ENCODE measurements at places on chromosomes 11 and 22.

- no peak for DNase-seq
Measured at GRCh38 chr22:21977814-21978213, 4.8 kb downstream of the TOP3B start.

DNA sequence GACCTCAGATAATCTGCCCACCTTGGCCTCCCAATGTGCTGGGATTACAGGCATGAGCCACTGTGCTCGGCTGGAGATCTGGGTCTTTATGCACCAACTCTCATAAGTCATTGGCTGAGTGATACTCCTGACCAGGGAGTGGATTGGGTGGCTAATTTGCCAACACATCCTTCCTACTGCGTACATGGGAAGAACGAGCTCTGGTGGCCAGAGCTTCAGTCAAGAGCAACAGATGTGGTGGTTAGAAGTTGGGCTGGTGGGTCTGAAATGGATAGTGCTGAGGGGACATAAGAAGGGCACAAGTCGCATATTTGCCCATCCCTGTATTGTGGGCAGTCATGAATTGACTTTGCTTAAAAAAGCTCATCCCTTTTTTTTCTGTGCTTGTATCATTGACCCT lies 74.1 kb upstream of the AMPD3 start:
- no peak for DNase-seq

- no peak for DNase-seq
Measured at GRCh38 chr11:124842305-124842704, 22.9 kb upstream of the ROBO3 start.

- peak; percentile 58 for DNase-seq
Measured at GRCh38 chr11:44326615-44327475, 16.9 kb upstream of the ALX4 start.

DNA sequence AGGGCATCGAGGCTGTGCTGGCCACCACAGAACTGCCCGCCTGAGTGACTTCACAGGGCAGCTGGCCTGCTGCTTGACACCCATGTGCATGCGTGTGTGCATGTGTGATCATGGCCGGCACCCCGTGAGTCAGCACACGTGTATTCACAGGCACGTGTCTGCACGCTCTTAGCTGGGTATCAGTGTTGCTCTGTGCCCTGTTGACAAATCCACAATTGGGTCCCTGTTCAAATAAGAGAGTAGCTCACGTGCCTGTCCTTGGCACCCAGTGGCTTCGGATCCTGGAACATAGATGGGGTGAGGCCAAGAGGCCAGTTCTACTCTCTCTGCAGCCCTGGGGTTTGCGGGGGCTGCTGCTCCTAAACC lies 14.0 kb downstream of the B3GAT1 start:
- DNase-seq: peak; percentile 43

DNA sequence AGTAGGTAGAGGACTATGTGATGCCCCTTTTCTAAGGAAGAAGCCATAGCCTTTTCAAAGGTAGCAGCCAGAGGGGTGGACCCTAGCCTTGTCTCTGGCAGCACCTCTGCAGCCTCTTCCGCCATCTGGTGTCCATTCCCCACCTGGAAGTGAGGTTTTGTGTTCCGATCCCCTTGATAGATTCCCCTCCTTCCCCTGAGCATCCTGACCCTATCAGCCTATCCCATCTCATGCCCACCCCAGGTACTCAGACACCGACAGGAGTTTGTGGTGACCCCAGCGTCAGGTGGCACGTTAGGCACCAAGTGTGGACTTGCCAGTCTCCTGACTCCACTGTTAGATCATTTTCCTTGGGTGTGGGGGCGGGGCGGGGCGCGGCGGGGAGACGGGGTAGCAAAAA lies 398 bp upstream of the FAM89B start:
- DNase-seq: peak; percentile 92

- DNase-seq: peak; percentile 59
Measured at GRCh38 chr11:69298267-69299022, 4.5 kb downstream of the MYEOV start.

- no peak for DNase-seq
Measured at GRCh38 chr11:116984589-116984988, 113.6 kb downstream of the SIK3 start.

DNA sequence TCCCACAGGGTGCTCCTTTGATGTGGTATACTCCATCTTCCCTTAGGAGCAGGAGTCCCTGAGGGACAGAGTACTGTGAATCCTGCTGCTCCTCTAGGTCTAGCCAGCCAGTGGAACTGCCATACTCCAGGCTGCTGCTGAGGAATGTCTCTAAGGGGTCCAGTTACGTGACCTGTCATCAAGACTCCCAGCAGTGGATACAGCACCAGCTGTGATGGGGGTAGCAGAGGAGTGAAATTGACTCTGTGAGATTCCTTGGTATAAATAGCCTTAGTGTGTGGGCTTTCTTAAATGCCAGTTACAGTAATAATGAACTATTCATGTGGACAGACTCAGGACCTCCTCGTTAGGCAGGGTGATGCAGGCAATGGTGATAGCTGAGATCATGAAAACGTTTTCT lies 140.4 kb upstream of the LUZP2 start:
- DNase-seq: no peak

- no peak for DNase-seq
Measured at GRCh38 chr22:44019846-44020245, 4.3 kb upstream of the PARVB start.

DNA sequence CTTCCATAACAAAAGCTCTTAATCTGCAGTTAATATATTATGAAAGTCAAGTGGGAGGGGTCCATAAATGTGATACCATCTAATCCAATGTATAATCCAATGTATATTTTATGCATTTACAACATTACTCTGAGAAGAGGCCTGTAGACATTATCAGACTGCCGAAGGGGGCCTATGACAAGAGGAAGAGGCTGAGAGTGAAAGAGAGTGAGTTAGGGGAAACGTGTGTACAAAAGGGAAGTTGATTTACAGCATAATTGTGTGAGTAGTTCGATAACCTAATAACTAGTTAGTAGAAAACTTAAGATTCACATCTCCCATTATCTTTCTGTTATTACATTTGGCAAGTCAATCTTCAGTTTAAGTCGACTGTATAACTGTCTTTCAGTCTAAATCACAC lies 86.6 kb downstream of the DDX10 start:
- DNase-seq: no peak

DNA sequence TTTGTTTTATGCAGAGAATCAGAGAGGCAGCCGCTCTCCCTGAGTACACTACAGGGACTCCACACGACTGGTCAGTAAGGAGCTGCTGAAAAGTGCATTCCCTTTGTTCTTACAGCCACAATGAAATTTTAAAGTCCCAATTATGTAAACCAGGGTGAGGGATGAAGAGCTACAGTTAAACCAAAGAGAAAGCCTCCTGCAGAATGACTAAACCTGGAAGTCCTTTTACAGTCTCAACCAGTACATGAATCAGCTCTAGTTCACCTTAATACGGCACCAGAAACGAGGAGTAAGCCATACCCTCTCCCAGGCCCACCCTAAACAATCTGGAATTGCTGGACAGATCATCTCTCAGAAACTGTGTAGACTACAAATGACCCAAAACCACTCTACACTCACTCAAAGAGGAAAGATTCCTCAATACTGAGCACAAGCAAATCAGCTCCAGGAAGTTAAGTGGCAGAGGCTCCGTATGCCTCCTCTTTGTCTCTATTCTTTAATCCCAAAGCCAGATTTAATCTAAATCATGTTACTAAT lies 113.1 kb downstream of the RBFOX2 start:
- DNase-seq: no peak

GRCh38 chr11:106193956-106194355 lies 116.5 kb downstream of the AASDHPPT start:
- no peak for DNase-seq

GRCh38 chr22:22744412-22745224 lies 100.2 kb downstream of the GGTLC2 start:
- no peak for DNase-seq

GRCh38 chr11:134331354-134332188 lies at the start of gene GLB1L2:
GLB1L2 (plus strand) TSS chr11:134331988; CDS start chr11:134332062, 74 bp downstream.
- DNase-seq: peak; percentile 100

DNA sequence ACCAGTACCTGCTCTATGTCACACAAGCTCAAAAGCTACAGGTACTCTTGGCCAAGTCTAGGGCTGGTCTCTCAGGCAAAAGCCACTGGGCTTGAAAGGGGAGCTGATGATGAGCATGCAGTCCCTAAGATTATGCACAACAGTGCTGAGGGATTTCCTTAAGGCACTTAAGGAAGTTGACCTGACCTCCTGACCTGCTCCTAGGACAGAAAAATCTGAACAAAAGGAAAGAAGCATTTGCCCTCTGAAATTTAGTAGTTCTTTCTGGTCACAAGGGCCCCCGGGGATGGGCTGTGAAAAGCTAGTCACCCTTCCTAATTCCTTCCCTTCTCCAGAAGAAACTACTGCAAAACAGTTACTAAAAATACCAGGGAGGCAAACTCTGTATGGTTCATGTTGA lies 83.6 kb upstream of the PHOX2A start:
- DNase-seq: no peak

- no peak for DNase-seq
Measured at GRCh38 chr11:70364745-70365543, 33.4 kb upstream of the CTTN start.

DNA sequence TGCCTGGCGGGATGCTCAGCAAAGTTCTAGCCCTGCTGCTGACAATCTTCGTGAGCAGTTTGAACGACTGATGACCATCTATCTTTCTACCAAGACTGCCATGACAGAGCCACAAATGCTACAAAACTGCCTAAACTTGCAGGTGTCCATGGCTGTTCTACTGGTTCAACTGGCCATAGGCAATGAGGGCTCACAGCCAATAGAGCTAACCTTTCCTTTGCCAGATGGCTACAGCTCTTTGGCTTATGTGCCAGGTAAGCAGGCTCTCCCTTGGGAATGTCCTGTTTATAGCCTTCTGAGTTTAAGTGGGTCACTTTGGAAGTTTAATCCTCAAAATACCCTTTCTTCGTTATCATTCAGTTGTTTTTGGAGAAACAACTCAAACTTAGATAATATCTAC lies 20.1 kb downstream of the UBE4A start:
- DNase-seq: no peak

- no peak for DNase-seq
Measured at GRCh38 chr22:25025491-25026400, 73.2 kb downstream of the KIAA1671 start.

DNA sequence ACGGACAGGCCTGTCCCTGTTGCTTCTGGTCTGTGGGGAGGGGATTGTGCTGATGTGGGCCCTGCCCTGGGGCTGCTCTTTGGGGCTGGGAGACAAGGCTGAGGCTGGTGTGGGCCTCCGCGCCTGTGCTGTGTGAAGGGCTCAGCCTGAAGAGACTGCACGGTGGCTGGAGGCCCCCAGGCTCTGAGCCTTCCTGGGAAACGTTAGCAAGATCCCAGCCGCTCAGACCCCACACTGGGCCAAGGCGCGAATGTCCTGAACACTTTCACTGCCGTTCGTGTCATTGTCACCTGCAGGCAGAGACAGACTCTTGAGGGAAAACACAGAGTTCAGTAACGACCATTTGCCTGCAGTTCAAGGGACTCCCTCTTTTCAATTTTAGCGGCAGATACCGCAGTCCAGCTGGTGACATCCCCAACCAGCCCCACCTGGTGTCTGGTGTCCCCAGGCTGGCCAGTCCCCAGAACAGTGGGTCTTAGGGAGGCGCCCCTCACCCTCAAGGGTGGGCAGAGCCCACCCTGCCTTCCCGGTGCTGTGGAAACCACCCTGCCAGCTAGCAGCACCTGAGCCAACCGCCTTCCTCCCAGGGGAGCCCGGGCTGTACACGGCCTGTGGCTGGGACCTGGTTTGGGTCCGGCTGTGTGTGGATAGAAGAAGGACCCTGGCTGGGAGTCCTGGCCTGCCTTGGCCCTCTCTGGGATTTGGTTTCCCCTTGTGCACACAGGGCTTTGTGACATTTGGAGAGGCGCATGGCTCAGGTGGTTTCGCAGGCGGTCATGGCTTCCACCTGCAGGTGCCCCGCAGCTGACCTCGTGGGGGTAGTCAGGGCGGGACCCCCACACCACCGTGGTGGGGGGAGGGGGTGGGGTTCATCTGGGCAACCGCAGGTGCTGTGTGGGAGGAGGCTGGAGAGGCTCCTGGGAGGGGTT lies 5.7 kb downstream of the PANX2 start:
- DNase-seq: no peak

GRCh38 chr11:123196060-123196714 lies 1.1 kb upstream of the CLMP start:
- DNase-seq: peak; percentile 88

DNA sequence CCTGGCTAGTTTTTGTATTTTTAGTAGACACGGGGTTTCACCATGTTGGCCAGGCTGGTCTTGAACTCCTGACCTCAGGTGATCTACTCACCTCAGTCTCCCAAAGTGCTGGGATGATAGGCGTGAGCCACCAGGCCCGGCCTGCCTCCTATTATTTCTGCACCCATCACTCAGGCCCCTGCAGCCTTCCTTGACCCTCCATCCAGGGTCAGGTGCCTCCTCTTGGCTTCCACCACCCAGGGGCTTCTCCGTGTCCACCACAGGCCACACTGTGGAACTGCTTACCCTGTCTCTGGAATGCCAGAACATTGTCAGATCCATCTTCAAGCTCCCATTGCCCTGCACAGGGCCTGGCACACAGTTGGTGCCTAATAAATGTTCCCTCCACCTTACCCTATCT lies 75.4 kb upstream of the RTL6 start:
- DNase-seq: no peak

DNA sequence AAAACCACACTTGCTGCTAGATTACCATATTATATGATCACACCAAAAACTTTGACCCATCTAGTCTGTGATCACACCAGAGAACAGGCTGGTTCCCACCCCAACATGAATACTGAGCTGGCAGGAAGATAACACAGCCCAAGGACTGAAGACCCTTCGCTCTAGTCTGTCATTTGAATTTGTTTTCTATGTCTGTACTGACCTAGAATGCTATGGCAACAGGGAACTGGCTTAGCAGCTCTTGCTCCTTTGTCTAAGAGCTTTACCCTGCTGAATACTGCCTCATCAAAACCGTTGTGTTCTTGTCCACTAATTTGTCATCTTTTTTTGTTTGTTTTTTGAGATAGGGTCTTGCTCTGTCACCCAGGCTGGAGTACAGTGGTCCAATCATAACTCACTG lies 420.4 kb downstream of the AASDHPPT start:
- DNase-seq: no peak

DNA sequence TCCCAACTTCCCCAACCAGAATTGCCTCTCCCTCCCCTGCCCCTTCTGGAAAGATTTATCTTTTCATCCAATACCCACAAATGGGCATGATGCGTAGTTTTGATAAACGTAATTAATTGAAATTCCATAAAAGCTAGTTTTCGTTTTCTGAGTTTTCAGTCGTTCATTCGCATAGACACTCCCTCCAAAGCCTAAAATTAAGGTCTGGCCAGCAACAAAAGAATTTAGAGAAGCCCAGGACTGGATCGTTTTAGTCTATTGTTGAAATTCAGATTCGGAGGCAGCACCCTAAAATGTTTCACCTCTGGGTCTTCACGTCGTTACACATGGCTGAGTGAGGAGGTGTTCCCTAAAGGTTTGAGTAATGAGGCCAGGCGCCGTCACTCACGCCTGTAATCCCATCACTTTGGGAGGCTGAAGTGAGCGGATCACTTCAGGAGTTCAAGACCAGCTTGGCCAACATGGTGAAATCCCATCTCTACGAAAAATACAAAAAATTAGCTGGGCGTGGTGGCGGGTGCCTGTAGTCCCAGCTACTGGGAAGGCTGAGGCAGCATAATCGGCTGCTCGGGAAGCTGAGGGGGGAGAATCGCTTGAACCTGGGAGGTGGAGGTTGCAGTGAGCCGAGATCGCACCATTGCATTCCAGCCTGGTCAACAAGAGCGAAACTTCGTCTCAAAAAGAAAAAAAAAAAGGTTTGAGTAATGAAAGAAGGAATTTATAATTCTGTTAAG lies 589 bp upstream of the NDUFC2 start:
- DNase-seq: no peak
